ENCODE measurements at places on chromosomes 2 and 18. TPM values are rescaled to one million over a fixed set of nuclear protein-coding genes. Genes with fewer than 3 reads are reported as not detected.
A peak's percentile ranks its signal among the peaks of the same experiment; 100 is the strongest.

Gene DHRS9
- polyA plus RNA-seq: not detected

Gene RGPD4
- polyA plus RNA-seq: not detected

- no peak for DNase-seq
Observed at GRCh38 chr2:193966590-193966989, 1690.4 kb upstream of the SLC39A10 start.

- DNase-seq: no peak
Observed at GRCh38 chr2:9313443-9313842, 106.8 kb downstream of the ASAP2 start.

- DNase-seq: peak; percentile 54
Observed at GRCh38 chr18:76822506-76823160, at the start of gene ZNF236. TSS of gene ZNF236 (plus strand) at chr18:76822557. CDS start at chr18:76822608, 51 bp downstream.

GRCh38 chr18:56202678-56203077 lies 435.7 kb downstream of the TXNL1 start:
- no peak for DNase-seq

GRCh38 chr2:229130522-229130921 lies 140.6 kb downstream of the PID1 start:
- no peak for DNase-seq

- no peak for DNase-seq
Observed at GRCh38 chr2:181907057-181907456, 15.5 kb downstream of the ITPRID2 start.

DNA sequence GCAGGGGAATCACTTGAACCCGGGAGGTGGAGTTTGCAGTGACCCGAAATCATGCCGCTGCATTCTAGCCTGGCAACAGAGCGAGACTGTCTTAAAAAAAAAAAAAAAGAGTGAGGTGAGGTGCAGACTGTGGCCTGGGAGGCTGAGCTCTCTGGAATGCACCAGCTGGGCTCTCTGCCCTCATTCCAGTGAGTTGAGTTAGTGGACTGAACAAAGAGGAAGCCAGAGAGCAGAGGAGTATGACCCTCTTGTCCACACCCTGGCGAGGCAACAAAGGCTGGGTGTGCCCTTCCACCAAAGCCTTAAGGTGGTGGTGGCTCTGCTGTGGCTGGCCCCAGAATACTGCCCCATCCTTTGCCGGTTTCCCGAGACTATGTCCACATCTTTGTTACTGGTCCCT lies 71.3 kb upstream of the ACKR3 start:
- no peak for DNase-seq

- DNase-seq: no peak
Observed at GRCh38 chr2:21404827-21405625, 281.3 kb downstream of the TDRD15 start.
